Urothelium cell line (cell line): ENCODE measurements at places on chromosomes 12 and 14.

- DNase-seq = peak; percentile 74
Measured at GRCh38 chr14:56482310-56482911, 97.2 kb upstream of the TMEM260 start.

- DNase-seq = no peak
Measured at GRCh38 chr14:86153480-86153879, 623.5 kb downstream of the FLRT2 start.

DNA sequence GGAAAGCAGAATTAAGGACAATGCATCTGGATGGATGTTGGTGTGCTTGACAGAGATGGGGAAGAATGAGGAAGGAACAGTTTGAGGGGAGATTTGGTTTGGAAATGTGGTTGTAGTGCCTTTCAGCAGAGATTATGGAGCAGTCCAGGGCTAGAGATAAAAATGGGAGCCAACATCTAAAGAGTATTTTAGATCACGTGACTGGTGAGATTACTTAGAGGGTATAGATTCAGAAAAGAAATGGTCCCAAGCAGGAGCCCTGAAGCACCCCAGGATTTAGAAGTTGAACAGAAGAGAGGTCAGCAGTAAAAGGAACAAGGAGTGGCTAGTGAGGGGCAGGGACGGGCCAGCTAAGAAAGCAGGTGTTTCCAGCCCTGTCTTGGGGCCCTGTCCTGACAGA is 29.6 kb downstream of the ZNF664 start:
- DNase-seq = no peak

GRCh38 chr12:120538281-120539156 is 4.4 kb downstream of the RNF10 start:
- DNase-seq = peak; percentile 19

- no peak for DNase-seq
Measured at GRCh38 chr12:93868771-93869170, 191.6 kb downstream of the CRADD start.

- DNase-seq = no peak
Measured at GRCh38 chr14:34951286-34951685, 31.5 kb upstream of the SRP54 start.

- no peak for DNase-seq
Measured at GRCh38 chr12:63905544-63905943, 61.0 kb downstream of the SRGAP1 start.

DNA sequence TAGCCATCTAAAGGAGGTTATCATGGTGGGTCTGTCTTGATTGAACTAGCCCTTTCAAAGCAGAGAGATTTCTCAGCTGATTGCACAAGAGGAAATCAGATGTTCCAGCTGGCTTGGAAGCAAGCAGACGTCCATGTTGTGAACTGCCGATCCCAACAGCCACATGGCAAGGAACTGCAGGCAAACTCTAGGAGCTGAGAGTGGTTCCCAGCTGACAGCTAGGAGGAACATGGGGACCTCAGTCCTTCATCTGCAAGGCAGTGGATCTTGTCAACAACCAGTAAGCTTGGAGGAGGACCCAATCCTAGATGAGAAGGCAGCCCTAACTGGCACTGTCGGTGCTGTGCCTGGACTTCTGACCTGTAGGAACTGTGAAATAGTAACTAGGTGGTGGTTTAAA is 7.7 kb downstream of the ACVR1B start:
- DNase-seq = no peak

DNA sequence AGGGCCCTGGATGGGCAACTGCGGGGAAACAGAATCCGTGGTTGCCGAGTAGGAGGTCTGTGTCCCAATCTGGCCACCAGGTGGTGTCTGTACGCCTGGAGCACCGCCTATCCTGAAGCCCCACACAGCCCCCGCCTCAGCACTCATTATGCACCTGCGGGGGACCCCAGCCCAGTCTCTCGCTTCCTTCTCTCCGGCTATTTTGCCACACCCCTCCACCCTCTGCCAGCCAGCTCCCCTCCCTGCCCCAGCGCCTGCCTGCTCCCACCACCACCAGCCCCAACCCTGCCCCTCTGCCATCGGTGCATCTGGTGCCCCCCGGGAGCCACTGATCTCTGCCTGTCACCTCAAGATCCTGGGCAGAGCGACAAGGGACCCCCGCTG is 2.2 kb upstream of the NXPH4 start:
- peak; percentile 81 for DNase-seq

- no peak for DNase-seq
Measured at GRCh38 chr12:104638851-104639240, 182.1 kb downstream of the CHST11 start.

DNA sequence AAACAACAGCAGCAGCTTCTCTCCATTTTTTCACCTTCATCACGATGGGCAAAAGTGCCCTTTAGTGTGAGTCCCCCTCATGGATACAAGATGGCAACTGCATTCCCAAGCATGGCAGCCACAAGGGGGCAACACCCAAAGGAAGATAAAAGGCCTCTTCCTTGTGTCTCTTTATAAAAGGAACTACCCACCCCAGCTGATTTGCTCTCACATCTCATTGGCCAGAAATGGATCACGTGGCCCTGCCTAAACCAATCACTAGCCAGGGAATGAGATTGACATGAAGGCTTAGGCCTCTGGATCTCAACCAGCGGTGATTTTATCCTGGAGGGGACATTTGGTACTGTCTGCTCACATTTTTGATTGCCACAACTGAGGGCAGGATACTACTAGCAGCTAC is 21.9 kb upstream of the IFT81 start:
- DNase-seq = peak; percentile 57

- no peak for DNase-seq
Measured at GRCh38 chr14:55190906-55191202, 531 bp downstream of the DLGAP5 start.

DNA sequence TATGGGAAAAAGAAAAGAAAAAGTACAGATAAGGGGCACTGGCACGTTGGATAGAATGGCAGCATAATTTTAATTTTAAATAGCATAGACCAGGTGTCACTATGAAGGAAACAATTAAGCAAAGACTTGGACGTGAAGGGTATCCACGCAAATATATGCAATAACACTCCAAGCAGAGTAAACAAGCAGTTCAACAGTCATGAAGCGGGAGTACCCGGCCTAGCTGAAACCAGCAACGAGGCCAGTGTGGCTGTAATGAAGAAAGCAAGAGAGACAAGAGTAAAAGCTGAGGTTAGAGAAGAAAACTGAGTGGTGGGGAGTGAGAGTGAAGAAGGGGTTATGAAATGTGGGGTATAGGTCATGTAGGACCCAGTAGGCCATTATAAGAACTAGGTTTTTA is 85.4 kb downstream of the BCL2L14 start:
- no peak for DNase-seq

DNA sequence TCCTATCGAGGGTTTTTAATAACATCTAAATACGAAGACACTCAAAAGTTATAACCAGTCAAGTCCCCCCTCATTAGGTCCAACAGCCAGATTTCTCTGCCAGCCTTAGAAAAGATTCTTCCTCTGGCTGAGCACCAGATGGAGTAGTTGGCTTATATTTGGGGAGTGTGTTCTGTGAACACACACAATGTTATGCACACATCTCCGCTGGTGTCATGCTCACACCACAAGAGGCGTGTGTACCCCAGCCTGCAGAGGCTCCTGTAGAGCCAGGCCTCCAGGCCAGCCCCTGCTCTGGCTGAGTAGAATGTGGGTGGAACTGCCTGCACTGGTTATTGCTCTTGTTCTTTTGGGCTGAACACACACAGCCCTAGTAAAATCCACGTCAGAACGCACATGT is 64.0 kb downstream of the PIWIL1 start:
- peak; percentile 27 for DNase-seq

DNA sequence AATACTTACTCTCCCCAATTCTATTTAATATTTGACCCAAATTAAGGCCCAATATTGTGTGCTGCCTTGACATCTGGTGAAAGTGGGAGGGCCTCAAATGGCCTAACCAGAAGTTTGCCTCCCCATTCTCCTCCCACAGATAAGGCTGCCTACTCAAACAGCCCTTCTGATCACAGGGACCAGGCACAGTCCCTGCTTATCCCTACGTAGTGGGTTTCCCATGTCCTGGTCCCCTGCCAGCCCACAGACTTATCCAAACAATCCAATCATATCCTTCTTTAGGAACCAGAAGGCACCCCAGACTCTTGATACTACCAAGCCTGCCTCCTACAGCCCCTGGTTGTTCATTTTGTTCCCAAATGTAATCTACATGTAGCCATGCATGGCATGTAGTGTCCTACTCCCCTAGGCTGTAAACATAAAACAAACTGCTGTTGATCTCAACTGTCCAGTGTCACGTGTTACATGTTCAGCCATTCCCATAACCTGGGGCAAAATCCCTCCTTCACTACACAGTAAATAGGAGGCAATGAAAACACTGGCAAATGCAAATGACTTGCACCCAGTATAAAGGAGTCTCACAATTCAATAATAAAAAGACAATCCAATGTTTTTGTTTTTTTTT is 49.3 kb downstream of the EEA1 start:
- no peak for DNase-seq

- DNase-seq = peak; percentile 42
Measured at GRCh38 chr12:114013575-114014345, 47.6 kb upstream of the RBM19 start.

- DNase-seq = peak; percentile 3
Measured at GRCh38 chr12:23729359-23729758, 220.1 kb downstream of the SOX5 start.

DNA sequence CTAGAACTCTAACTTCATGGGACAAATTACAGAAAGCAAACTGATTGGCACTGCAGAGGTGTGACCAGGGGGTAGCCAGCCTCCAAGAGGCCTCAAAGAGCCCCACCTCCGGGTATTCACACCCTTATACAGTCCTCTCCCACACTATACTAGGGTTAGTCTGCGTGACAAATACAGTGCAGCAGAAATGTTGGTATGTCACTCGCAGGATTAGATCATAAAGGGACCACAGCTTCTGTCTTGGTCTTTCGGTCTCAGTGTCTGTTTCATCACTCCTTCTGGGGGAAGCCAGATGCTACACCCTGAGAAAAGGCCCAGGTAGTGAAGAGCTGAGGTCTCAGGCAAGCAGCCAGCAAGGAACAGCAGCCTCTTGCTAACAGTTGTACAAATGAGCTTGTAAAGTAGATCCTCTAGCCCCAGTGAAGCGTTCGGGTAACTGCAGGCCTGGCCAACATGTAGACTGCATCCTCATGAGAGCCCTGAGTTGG is 68.9 kb upstream of the SAV1 start:
- DNase-seq = no peak

GRCh38 chr12:64181430-64182291 is 40.4 kb downstream of the KICS2 start:
- DNase-seq = peak; percentile 84

- DNase-seq = no peak
Measured at GRCh38 chr12:52417740-52418139, 11.6 kb upstream of the KRT82 start.

- DNase-seq = no peak
Measured at GRCh38 chr14:105903971-105904370, 377.6 kb downstream of the TMEM121 start.

GRCh38 chr12:131850856-131851559 is 22.8 kb downstream of the MMP17 start:
- DNase-seq = no peak

DNA sequence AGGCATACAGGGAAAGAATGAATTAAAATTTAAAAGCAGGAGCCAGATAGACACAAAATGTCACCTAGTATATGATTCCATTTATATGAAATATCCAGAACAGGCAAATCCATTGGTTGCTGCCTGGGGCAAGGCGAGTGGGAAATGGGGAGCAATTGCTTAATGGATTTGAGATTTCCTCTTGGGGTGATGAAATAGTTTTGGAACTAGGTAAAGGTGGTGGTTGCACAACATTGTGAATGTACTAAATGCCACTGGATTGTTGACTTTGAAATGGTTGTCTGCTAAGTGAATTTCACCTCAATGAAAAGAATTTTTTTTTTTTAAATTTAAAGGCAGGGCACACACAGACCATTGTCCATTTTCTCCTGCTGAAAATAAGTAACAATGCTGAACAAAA is 61.9 kb downstream of the ABCC9 start:
- no peak for DNase-seq

GRCh38 chr14:34912182-34912581 is 37.0 kb upstream of the BAZ1A start:
- no peak for DNase-seq

DNA sequence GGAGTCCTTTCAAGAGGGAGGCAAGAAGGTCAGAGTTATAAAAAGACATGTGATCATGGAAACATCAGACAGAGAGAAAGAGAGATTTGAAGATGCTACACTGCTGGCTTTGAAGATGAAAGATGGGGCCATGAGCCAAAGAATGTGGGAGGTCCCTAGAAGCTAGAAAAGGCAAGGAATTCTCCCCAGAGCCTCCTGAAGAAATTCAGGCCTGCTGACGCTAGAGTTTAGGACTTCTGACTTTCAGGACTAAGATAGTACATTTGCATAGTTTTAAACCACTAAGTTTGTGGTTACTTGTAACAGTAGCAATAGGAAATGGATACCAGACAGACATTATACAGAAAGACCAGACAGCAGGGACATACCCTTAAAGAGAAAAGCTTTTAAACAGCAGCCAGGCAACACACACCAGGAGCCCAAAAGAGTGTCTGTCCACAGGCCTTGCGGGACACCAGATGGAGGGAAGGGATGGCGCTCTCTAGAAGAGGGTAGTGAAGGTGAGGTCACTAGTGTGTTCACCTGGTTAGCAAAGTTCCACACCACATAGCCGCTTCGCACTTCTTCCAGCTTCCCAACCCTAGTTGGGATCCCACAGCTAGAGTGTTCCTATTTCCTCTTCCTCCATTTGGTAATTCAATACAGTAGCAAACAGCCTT is 29.7 kb upstream of the CEBPE start:
- no peak for DNase-seq
